CD4-positive, alpha-beta T cell (primary cell): ENCODE measurements at places on chromosomes 16 and 17.

- DNase-seq: no peak
These were observed 1.1 kb upstream of the P2RX5 start for GRCh38 chr17:3697103-3697476.

DNA sequence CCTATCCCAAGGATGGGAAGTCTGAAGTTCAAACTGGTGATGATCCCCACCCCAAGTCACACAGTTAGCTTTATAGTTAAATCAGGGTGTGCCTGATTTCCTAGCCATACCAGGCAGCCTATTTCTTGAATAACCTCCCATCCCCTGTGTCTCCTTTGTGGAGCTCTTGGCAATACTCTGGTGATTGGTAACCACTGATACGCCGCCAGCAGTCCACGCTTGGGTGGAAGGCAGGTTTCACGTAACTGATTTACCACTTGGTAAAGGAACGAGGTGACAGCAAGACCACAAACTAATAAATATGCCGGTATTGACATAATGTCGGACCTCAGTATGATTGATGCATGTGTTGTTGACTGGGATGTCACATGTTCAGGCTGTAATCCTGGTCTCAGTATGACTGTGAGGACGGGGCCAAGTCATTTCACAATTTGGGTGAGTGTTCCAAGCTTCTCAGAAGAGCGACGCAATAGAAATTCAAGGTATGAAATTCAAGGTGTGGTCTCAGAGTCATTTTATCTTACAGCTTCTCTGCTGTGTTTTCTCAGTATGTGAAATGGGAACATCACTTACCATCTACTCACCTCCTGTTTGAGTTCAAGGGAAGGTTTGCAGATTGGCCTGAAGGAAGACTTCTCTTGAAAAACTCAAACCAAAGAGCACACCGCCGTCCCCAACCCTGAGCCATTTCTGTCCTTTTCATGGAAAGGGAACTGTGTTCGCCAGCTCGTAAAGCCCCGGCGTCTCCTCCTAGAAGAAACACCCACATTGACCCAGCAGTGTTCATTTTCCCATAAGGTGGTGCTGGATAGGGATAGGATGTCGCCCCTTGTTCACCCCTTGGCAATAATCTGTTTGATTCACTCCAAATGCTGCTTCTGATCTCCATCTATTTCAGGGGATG is 678.9 kb downstream of the WWOX start:
- DNase-seq: no peak

- DNase-seq: no peak
These were observed 572 bp downstream of the PGP start for GRCh38 chr16:2213817-2214718.

DNA sequence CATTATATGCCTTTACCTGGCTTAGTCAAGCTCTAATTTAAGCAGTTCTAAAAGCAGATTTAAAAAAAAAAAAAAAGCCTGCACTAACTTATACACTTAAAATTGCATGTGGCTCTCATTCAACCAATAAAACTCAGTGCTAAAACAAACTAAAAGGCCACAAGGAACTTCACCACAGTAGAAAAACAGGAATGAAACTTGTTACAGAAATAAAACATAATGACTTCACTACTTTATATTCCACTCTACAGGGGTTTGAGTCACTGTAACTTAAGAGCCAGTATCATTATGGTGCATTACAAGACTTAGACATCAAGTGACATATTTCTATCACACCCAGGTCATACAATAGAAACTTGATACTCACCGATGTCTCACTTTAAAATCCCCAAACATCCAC is 11.1 kb downstream of the CA10 start:
- DNase-seq: no peak

- DNase-seq: no peak
These were observed 35.7 kb downstream of the SMARCE1 start for GRCh38 chr17:40611840-40612474.

GRCh38 chr17:58172369-58173071 is 5.7 kb downstream of the OR4D2 start:
- peak; percentile 80 for DNase-seq

- peak; percentile 94 for DNase-seq
These were observed at the start of gene CPPED1 for GRCh38 chr16:12803203-12804093. CPPED1 (minus strand) TSS chr16:12803887; CDS start chr16:12803776, 111 bp downstream.

GRCh38 chr16:89507834-89508590 is at the start of gene SPG7:
SPG7 (plus strand) TSS chr16:89508403; CDS start chr16:89508418, 15 bp downstream.
- DNase-seq: peak; percentile 82

- no peak for DNase-seq
These were observed 4.4 kb downstream of the DHRS7B start for GRCh38 chr17:21131137-21131536.

GRCh38 chr17:74356646-74357465 is 4.8 kb downstream of the BTBD17 start:
- peak; percentile 27 for DNase-seq

DNA sequence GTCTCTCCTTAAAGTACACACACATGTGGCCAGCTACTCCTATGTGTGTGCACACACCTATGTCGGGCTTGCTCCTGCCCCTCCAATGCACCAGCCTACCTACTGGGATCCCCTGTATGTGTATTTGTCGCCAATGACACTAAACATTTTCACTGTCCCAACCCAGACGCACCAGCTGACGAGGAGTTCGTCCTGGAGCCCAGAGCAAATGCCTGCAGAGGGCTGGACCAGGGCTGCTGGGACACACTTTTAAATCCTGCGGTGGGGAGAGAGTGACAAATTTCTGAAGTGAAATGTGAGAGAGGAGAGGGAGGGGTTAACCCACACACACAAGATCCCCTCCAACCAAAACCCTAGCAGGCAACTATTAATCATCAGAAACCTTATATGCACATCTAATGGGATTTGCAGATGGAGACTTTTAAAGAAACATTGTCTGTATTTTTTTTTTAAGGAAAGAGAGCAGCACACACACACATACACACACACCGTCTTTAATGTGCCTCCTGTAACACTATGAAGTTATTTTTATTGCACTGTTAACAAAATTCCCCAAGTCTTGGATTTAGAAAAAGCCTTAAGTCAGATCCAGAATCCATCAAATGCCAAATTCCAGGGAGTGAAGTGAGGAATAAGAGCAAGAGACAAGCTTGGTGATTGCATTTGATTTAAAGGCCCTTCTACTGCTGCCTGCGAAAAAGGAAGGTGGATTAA is at the start of gene MEOX1:
Gene MEOX1 (minus strand): TSS at position 224 of the 714 bp plus-strand sequence. CDS start 388 bp downstream, outside the sequence.
- DNase-seq: no peak

DNA sequence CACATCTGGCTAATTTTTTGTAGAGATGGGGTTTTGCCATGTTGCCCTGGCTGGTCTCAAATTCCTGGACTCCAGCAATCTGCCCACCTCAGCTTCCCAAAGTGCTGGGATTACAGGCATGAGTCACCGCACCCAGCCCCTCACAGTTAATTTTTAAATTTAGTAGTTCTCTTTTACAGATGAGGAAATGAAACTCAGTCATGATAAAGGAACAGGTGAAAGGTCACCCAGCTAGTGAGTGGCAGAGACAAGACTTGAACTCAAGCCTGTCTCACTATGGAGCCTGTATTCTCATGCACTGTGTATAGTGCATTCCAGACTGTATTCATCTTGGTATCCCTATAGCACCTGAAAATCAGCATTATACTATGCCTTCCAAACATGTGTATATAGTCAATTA is 77.1 kb upstream of the WSB1 start:
- no peak for DNase-seq

- no peak for DNase-seq
These were observed 1.0 kb downstream of the PRRT2 start for GRCh38 chr16:29812754-29813643.

- DNase-seq: no peak
These were observed 6.0 kb downstream of the SOX9 start for GRCh38 chr17:72126575-72127486.

DNA sequence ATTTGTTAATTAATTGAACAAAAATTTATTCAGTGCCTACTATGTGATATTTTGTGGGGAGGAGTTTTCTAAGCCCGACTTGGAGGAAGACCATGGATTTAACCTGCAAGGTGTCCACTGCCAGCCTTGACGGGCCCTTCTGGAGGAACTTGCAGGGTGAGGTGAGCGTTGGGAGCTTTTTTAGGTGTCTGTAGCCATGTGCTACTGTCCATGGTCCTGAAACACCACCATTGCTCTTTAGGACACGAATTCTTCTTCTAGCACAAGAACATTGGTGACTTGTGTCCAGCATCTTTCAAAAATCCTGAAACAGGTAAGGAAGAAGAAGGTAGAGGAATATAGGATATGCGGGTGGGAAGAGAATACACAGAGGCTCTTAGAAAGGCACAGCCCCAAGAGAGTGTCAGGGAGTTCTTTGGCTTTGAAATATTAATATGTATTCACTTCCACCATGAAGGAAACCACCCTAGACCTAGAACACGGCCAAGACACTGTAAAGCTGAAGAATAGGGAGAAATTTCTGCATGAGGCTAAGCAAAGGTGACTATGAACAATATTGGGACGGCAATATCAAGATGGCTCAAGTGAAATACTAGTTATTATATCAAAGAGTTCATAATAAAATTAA is 27.9 kb upstream of the OR4D1 start:
- DNase-seq: peak; percentile 23

GRCh38 chr16:54317101-54317611 is 30.6 kb upstream of the IRX3 start:
- DNase-seq: no peak

GRCh38 chr16:28317040-28317880 is 24.9 kb downstream of the SBK1 start:
- peak; percentile 64 for DNase-seq

- DNase-seq: no peak
These were observed 6.2 kb upstream of the CCL18 start for GRCh38 chr17:36057911-36058310.

DNA sequence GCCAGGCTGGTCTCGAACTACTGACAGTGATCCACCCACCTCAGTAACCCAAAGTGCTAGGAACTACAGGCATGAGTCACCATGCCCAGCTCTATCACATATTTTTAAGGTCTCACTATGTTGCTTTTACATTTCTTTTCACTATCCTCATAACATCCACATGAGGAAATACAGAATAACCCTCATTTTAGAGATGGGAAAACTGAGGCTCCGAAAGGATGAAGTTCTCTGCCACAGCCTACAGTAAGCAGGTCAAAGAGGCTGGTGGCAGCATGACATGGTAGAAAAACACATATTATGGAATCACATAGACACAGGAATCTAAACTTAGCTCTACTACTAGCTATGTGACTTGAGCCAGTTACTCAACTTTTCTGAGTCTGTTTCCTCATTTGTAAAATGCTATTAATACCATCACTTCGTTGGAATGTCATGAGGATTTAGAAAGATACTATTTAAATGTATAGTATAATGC is 32.2 kb downstream of the APPBP2 start:
- DNase-seq: no peak

DNA sequence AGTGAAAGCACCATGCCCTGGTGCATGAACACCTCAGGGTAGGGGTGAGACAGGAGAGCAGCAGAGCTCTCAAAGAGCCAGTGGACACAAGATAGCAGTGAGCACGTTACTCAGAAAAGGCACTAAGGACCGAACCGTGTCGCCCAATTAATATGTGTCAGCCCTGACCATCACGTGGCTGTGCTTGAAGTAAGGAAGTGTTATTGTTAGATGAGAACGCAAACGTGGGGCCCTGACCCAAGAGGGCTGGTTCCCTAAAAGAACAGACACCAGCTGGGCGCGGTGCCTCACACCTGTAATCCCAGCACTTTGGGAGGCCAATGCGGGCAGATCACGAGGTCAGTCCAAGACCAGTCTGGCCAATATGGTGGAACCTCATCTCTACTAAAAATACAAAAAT is 16.3 kb downstream of the AXIN1 start:
- DNase-seq: no peak

- DNase-seq: no peak
These were observed 20.5 kb downstream of the METTL9 start for GRCh38 chr16:21619765-21620425.

DNA sequence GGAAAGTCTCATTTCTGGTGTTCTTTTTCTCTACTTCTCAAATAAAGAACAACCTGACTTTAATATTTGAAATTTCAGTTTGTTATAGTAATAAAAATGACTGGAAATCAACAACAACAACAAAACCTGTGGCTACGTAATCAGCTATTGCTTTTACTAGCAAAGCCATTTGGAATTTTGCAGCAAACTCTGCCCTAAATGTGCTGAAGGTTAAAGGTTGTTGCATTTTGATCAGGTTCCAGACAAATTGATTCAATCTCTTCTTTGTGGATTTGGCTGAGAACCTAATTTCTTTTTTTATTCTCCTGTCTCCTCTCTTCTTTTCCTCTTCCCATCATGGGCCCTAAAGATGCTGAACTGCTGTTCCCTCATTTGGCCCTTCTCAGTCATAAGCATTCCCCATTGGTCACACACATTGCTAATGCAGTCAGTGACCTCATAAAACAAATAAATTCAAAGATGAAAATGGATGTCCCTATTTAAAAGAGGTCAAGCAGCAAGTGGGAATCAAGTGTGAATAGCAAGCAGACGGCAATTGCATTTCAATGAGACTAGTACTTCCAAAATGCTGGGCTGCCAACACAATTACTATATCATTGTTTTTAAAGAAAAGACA is 795.1 kb upstream of the CDH8 start:
- DNase-seq: no peak

DNA sequence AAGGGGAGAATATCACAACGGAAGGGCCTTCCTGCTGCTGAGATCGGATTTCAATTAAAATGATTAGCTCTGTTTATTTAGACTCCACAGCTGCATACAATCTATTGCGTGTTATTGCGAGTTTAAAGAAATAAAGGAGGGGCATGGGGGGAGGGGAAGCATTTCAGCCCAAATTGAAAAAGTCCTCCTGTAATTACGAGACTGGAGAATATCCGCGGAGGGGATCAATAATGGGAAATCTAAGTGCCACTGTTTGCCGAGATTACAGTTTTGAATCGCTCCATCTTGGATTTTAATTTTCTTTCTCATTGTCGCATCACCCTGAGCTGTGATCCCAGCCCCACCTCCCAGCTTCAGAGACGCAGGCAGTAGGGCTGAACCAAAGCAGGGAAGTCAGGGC is 15.7 kb upstream of the RPL38 start:
- no peak for DNase-seq

DNA sequence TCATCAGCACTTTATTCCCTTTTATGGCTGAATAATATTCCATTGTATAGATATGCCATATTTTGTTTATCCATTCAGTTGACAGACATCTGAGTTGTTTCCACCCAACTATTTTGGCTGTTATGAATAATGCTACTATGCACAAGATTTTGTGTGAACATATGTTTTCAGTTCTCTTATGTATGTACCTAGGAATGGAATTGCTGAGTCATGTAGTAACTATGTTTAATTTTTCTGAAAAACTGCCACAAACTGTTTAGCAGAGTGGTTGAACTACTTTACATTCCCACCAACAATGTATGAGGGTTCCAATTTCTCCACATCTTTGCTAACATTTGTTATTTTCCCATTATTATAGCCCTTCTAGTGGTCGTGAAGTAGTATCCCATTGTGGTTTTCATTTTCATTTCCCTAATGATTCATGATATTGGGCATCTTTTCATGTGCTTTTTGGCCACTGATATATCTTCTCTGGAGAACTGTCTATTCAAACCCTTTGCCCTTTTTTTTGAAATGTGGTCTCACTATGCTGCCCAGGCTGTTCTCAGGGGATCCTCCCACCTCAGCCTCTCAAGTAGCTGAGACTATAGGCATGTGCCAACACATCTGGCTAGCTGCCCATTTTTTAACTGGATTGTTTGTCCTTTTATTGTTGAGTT is 26.3 kb downstream of the SMURF2 start:
- no peak for DNase-seq

- DNase-seq: peak; percentile 69
These were observed 292.8 kb downstream of the SEC14L1 start for GRCh38 chr17:77433385-77434135.

- DNase-seq: no peak
These were observed 37.9 kb upstream of the PIK3R6 start for GRCh38 chr17:8905331-8905730.
